Temporal lobe (tissue), 4 donors: ENCODE measurements at places on chromosomes 13 and 19. TPM values are rescaled to one million over a fixed set of nuclear protein-coding genes. Genes with fewer than 3 reads are reported as not detected.

Gene ZMYM5
- 20.9 TPM for total RNA-seq

Gene SIGLEC10
- 1.2 TPM for total RNA-seq

Gene COL5A3
- total RNA-seq, result 1.7 TPM

Gene NLRP12
- total RNA-seq, result 0.25 TPM

Gene HSD11B1L
- total RNA-seq, result 23.4 TPM

Gene BORA
- total RNA-seq, result 1.5 TPM

Gene ZNF416
- 7.4 TPM for total RNA-seq

Gene TNNI3
- 0.98 TPM for total RNA-seq

Gene PDS5B
- total RNA-seq, result 96.9 TPM

Gene PTPRH
- total RNA-seq, result not detected

Gene TNFSF13B
- 0.74 TPM for total RNA-seq

Gene TEX29
- total RNA-seq, result not detected

Gene NAPSA
- total RNA-seq, result 0.25 TPM

Gene DENND1C
- total RNA-seq, result 0.25 TPM

Gene FAM83E
- not detected for total RNA-seq

Gene CPB2
- not detected for total RNA-seq

Gene BSPH1
- total RNA-seq, result not detected

Gene OR4F17
- not detected for total RNA-seq

Gene CBARP
- total RNA-seq, result 6.4 TPM

Gene MUC16
- not detected for total RNA-seq

Gene KLHL1
- total RNA-seq, result 69.3 TPM

Gene C19orf85
- not detected for total RNA-seq

Gene RINL
- total RNA-seq, result 1.7 TPM

Gene SLC7A10
- 0.25 TPM for total RNA-seq

Gene DLEU7
- 20.2 TPM for total RNA-seq

Gene NACC1
- total RNA-seq, result 11.6 TPM

Gene PLPP2
- 1.2 TPM for total RNA-seq

Gene ADPRHL1
- total RNA-seq, result 0.74 TPM

Gene SLC10A2
- total RNA-seq, result not detected

Gene FSTL3
- 4.9 TPM for total RNA-seq

Gene RFXANK
- 15.0 TPM for total RNA-seq

Gene SLC27A5
- 6.1 TPM for total RNA-seq

Gene ZNF181
- total RNA-seq, result 35.9 TPM

Gene LENG1
- total RNA-seq, result 4.7 TPM

Gene RAB3A
- 44.7 TPM for total RNA-seq

Gene TEX26
- total RNA-seq, result 0.74 TPM

Gene GRIN3B
- under 0.01 TPM for total RNA-seq

Gene TGFBR3L
- total RNA-seq, result 0.74 TPM

Gene PRMT1
- total RNA-seq, result 160 TPM

Gene EGLN2
- total RNA-seq, result 34.9 TPM

Gene FAM98C
- 9.3 TPM for total RNA-seq

Gene FPR1
- 1.2 TPM for total RNA-seq

Gene ACP5
- total RNA-seq, result 0.25 TPM

Gene PAN3
- 33.2 TPM for total RNA-seq

Gene ATP4B
- not detected for total RNA-seq

Gene PPM1N
- 0.25 TPM for total RNA-seq

Gene SYDE1
- 2.0 TPM for total RNA-seq

Gene CYTH2
- 57.5 TPM for total RNA-seq

Gene KIRREL2
- 0.74 TPM for total RNA-seq
